ENCODE measurements at places on chromosomes 5 and 9.

DNA sequence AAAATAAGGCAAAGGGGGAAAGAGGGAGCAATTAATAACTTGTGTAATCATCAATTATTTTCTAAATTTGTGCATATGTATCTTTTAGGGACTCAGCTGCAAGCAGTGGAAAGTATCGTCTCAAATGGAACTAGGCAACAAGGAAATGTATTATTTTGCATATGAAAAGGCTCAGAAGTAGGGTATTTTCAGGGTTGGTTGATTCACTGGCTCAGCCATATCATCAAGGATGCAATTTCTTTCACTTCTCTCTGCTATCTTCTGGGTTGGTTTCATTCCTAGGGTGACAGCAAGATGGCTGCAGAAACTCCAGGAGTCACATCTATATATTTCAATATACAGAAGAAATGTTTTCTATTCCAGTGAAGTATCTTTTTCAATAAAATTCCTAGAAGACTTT lies 509.8 kb downstream of the DMAC1 start:
- DNase-seq: no peak

DNA sequence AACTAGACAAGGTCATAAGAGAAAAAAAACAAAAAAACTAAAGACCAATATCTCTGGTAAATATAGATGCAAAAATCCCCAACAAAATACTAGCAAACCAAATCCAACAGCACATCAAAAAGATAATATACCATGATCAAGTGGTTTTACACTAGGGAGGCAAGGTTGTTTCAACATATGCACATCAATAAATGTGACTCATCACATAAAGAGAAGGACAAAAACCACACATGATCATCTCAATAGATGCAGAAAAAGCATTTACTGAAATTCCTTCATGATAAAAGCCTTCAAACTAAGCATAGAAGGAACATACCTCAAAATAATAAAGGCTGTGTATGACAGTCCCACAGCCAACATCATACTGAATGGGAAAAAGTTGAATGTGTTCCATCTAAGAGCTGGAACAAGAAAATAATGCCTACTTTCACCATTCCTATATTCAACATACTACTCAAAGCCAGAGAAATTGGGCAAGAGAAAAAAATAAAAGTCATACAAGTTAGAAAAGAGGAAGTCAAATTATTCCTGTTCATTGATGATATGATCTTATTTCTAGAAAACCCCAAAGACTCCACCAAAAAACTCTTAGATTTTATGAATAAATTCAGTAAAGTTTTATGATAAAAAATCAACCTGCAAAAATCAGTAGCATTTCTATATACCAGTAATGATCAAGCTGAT lies 72.2 kb upstream of the FAM169A start:
- DNase-seq: no peak

DNA sequence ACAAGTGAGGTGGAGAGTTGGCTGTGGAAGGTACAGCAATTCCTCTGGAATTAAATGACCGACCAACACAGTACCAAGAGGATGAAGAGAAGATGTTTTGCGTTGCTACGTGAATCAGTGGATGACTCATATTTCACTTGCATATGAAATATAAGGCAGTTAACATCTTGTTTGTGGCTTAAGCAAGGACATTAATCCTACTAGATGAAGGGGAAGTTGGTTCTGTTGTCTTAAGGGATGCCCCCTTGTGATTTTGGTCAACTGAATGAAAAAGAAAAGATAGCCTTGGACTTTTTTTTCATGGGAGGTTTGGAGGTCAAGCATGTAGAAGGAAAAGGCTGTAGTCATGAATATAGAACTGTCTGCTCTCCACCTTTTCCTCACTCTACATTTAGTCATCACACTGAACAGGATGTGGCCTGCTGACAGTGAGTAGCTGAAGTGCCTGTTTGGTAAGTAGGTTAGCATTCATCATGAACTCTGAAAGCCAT lies 33.9 kb downstream of the VLDLR start:
- DNase-seq: no peak

GRCh38 chr9:86637515-86637914 lies 283.3 kb upstream of the TUT7 start:
- no peak for DNase-seq

GRCh38 chr5:110477911-110478310 lies 248.6 kb downstream of the TMEM232 start:
- no peak for DNase-seq

GRCh38 chr5:171725205-171725601 lies 60.4 kb upstream of the SMIM23 start:
- DNase-seq: no peak

DNA sequence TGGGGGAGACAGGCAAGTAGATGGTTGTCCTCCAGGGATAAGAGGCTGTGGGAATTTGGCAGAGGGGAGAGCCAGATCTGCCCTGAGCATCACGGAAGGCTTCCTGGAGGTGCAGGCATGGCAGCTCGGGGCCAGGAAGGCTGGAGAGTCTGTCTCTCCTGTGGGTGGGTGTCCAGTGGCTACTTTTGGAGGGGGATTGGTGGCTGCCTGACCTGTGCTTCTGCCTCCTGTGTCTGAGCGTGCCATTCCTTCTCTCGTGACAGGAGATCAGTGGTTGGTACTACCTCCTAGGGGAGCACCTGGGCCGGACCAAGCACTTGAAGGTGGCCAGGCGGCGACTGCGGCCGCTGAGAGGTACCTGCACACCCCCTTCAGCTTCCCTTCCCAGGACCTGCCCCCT lies 33.5 kb downstream of the RGS3 start:
- DNase-seq: no peak

DNA sequence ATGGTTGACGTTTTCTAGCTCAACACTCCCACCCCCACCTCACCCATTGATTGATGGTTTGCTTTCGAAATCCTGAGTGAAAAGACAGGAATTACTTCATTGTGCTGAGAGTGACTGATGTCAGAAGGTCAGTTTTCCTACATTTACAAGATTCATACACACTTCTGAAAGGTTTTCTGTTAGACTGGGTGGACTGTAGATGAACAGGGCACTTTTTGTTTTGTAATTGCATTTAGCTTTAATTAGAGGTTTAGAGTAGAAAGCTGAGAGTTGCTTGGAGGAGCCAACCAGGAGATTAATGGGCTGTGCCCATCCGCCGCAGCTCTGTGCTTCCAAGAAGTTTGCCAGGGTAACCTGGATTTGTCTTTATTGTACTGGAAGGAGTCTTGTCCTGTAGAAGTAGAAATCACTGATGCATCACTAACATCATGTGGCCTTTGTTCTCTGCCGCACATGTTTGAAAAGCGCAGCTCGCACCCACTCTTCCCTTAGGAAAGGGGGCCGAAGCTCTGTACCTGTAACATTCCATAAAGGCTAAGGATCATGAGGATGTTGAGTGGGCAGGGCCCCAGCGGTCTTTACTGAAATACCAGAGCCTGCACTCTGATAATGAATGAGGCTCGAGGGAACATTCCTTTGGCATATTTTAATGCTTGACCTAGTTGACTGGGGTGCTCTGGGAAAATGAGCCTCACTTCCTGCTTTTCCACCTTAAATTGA lies 267.6 kb upstream of the DMRT1 start:
- no peak for DNase-seq

DNA sequence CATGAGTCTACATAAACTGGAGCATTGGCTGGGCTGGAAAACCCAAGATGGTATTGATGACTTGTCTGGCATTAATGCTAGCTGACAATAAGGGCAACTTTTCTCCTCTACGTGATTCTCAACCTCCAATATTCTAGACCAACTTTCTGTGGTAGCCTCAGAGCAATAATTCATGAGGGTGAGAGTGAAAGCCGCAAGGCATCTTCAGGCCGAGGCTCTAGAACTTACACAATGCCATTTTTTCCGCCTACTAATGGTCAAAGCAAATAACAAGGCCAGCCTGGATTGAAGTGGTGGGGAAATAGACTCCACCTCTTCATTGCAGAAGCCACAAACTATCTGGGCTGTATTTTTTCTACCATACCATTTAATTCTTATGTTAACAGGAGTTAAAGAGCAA lies 267.4 kb downstream of the GABRG2 start:
- no peak for DNase-seq

GRCh38 chr9:71762900-71763653 lies 5.2 kb downstream of the CEMIP2 start:
- DNase-seq: no peak

DNA sequence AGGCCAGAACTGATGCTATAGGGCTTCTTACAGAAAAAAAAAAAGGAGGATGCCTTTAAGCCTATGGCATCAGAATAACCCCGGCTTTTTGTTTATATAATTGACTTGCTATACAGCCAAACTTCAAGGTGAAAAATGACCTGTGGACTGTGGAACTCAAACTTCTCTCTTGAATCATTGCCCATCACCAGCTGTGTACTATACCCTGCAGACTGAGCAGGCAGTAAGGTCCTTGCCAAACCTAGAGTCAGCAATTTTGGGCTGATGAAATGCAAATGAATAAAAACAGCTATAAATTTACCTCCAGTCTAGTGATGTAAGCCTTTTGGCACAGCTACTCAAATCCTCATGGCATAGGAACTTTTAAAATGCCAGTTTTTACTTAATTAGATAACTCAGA lies 44.5 kb upstream of the PPP3R2 start:
- no peak for DNase-seq

DNA sequence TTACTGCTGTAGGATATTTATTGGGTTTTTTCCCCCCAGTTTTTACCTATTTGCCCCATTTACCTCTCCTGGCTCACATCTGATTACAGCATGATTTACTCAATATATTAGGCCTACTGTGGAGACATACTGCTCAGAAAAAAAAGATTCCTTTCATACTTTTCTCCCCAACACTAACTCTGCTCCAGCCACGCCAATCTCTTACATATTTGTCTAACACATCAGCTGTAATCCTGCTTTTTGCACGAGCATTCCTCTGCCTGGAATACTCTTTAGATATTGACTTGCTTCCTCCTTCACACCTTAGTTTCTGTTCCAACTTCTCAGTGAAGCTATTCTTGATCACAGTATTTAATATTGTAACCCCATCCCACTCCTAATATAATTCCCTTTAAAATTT lies 158.1 kb upstream of the VCAN start:
- no peak for DNase-seq

GRCh38 chr5:10474521-10475075 lies 32.9 kb downstream of the ROPN1L start:
- DNase-seq: no peak

GRCh38 chr9:109487247-109487646 lies 10.9 kb downstream of the PTPN3 start:
- DNase-seq: no peak

DNA sequence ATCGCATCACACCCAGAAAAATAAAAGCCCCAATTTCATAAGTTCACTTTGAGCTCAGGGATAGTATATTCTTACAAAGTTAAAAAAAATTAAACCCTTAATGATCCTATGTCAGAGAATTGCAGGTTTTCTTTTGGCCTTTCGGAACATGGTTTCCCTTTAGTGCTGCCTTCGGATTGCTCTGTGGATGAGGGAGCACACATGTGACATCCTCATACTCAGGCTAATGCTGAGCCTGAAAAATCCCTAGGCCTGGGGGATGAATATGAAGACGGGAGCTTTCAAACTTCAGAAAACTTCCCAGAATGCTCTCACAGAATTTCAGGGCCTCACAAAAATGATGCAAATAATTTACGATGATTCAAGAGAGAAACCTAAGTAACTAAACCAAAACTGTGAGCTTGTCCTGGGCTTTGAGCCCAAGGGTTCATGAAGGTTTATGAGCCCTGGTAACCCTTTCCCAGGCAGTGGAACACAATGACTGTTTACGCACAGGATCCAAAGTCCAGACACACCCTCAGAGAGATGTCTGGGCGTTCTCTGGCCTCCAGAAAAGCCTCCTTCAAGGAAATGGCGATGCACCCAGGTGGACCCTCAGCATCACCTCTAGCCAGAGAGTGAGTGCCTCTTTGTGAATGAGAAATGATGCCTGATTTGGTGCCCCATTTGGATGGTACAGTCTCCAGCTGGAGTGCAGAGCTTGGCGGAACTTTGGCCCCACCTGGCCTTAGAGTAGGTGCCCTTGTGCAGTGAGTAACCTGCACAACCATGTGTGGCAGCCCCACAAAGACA lies 145.4 kb downstream of the ENTREP1 start:
- DNase-seq: no peak

- no peak for DNase-seq
Observed at GRCh38 chr5:22351178-22351577, 502.0 kb downstream of the CDH12 start.

DNA sequence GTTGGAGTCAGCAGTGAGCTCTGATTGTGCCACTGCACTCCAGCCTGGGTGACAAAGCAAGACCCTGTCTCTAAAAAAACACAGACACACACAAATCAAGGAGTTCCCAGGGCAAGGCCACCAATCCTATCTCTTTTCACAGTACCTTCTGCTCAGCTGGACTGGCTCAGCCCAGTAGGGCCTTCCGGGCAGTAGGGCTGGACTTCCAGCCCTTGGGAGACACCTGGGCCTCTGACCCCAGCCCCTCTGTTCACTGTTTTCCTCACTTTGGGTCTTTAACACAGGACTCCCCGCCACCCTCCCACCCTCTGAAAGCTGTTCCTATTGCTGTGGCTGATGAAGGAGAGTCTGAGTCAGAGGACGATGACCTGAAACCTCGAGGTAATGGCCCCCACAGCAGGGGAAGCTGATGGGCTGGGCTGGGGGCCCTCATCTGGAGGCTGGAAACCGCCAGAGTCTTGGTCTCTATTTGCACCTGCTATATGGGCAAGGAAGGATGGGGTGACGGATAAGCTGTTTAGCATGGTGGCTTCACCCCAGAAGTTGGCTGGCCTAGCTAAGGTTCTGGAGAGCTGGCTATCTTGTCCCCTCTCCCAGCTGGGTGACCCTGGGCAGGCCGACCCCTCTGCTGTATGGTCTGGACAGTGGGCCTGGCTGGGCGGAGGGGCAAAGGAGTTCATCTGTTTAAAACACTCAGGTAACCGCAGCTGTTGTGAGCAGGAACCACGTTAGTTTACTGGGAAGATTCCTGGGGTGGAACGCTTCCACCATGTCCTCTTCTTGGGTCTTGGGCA lies 25.6 kb downstream of the USP20 start:
- DNase-seq: no peak

DNA sequence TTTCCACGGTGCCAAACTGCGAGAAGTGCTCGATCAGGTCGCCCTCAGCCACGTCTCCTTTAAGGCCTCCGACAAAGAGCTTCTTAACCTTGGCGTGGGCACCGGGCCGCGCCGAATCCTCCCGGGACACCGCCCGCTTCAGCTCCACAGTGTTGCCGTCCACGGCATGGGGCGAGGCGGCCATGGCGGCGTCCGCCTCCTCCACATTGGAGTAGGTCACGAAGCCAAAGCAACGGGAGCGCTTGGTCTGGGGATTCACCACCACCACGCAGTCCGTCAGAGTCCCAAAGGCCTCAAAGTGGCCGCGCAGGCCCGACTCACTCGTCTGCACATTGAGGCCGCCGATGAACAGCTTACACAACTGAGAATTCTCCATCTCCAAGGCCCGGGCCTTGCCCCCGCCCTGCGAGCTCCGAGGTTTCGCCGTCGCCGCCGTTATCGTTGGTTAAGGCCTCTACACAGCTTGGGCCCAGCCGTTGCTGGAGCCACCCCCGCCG lies 424 bp downstream of the HNRNPA0 start:
- DNase-seq: peak; percentile 85

GRCh38 chr5:143119881-143120341 lies 283.6 kb downstream of the NR3C1 start:
- no peak for DNase-seq
